EH (cell line): ENCODE measurements at places on chromosomes 3 and 15.

GRCh38 chr3:16295298-16295890, 30.4 kb downstream of the OXNAD1 start:
- DNase-seq = no peak

DNA sequence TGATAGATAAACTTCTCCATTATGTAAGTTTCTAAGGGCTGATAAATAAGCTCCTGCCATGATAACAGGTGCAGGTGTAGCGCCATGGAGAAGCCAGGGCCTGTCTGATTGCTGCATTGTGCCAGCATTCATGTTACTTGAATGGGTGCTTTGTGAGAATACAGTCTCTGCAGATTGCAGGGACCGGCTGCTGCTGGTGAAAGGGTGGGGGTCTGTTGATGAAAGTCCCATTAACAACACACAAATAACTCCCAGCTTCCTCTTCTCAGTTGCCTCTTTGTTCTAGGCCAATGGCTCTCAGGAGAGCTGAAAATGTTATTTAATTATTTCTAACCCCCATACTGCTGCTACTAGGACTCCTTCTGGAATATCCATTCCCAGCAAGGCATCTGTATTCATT, 77.2 kb downstream of the RTP4 start:
- no peak for DNase-seq

- DNase-seq = no peak
These were observed 1.8 kb downstream of the DUOX2 start for GRCh38 chr15:45112143-45112590.

GRCh38 chr3:153595186-153595815, 433.3 kb downstream of the RAP2B start:
- peak; percentile 63 for DNase-seq

- peak; percentile 58 for DNase-seq
These were observed 100.8 kb upstream of the SLC6A6 start for GRCh38 chr3:14301558-14301957.

- no peak for DNase-seq
These were observed 61.8 kb upstream of the LIPC start for GRCh38 chr15:58369956-58370355.

DNA sequence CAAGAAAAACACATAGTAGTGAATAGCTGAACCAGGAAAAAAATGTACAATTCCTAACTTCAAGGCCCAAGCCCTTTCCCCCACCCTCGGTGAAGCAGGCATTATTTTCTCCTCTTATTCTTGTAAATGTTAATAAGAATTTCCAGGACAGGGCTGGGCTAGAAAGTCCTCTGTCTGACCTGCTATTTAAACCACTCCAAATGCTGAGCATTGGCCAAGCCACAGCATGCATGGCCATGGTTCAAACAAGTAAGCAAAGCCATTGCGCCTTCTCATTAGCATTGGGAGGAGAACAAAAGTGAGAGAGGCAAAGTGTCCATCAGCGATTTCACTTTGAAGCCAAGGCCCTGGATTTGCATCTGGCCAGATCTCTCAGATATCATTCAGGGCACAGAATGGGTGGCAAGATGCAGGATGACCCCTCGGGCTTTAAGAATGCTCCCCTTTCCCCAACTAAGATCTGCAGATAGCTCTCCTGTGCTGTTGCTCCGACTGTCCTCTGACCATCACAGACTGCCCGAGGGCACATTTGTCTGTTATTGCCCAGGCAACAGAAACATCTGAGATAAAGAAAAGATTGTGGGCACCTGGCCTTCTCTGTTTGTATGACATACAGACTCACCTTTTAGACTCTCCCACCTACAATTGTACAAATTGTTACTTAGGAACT, 46.3 kb downstream of the CEMIP start:
- peak; percentile 46 for DNase-seq
